ENCODE measurements at places on chromosomes 1 and 21.
A peak's percentile ranks its signal among the peaks of the same experiment; 100 is the strongest.

DNA sequence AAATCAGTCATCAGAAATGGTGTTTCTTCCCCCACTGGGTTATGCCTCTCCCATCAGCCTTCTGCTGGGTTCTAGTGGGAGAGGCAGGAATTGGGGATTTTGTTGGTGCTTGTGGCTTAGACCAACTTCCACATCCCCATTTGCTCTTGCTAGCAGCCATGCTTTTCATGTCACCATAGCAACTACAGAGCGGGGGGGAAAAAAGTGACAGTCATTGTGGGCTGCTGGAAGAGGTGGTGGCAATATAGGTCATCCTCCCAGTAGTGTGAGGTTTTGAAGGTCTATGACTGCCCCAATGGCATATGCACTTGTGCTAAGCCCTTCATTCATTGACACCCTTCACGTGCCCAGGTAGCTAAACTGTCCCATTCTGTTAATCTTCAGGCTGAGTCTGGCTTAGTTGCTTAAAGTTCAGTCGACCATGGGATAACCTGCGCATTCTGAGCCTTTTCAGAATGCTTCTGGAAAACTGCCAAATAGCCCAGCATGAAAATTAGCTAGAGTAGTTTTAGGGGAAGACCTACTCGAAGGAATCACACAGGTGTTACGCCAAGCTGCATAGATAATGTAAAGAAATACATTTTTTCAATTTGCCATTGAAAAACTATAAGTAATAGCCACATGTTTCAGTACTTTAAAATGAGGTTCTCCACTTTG lies 53.7 kb upstream of the ZNF326 start:
- no peak for DNase-seq

GRCh38 chr1:29802181-29803068 lies 566.1 kb downstream of the PTPRU start:
- no peak for DNase-seq

GRCh38 chr1:111563619-111564018 lies 56.0 kb upstream of the RAP1A start:
- DNase-seq, result no peak

DNA sequence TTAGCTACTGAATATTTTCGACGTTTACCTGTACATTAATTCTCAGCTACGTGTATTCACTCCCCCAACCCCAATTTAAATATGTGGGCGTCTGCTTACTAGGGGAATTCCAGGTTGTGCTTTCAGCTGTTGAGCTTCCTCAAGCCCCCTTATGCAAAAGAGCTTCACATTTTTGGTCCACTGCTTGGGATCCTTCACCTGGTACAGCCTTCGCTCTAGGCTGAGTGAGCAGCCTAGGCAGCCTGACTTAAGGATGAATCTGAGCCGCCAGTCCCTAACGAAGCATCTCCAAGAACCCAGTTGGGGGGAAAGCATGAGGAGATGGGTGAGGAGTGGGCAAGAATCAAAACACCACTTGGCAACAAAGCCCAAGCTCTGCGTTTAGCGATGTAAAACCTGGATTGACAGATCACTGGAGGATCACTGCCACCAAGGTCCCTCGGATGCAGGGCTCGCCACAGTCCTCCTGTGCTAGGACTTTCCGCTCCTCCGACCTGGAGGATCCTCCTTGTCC lies 674 bp downstream of the BCL10 start:
- no peak for DNase-seq

DNA sequence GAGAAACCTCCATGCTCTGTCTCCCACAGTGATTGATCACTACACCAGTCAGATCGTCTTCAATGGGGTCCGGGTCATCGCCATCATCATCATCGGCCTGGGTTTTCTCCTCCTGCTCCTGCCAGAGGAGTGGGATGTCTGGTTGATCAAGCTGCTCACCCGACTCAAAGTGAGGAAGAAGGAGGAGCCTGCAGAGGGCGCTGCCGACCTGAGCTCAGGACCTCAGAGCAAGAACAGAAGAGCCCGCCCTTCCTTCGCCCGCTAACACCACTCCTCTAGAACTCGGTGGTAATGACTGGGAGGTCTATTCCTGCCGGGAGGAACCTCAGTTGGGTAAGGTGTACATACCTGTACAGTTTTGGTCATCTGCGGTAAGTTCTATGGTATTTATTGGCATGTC lies 50.3 kb upstream of the COA6 start:
- DNase-seq, result peak; percentile 81

- DNase-seq, result peak; percentile 48
Measured at GRCh38 chr1:228438266-228438665, 21.6 kb upstream of the TRIM17 start.

- no peak for DNase-seq
Measured at GRCh38 chr1:180837020-180837419, 75.7 kb upstream of the KIAA1614 start.

GRCh38 chr1:210815641-210816550 lies 318.1 kb downstream of the KCNH1 start:
- no peak for DNase-seq

GRCh38 chr1:100360790-100361510 lies 8.6 kb downstream of the CDC14A start:
- DNase-seq, result no peak

- no peak for DNase-seq
Measured at GRCh38 chr1:218274511-218274910, 10.6 kb upstream of the RRP15 start.

DNA sequence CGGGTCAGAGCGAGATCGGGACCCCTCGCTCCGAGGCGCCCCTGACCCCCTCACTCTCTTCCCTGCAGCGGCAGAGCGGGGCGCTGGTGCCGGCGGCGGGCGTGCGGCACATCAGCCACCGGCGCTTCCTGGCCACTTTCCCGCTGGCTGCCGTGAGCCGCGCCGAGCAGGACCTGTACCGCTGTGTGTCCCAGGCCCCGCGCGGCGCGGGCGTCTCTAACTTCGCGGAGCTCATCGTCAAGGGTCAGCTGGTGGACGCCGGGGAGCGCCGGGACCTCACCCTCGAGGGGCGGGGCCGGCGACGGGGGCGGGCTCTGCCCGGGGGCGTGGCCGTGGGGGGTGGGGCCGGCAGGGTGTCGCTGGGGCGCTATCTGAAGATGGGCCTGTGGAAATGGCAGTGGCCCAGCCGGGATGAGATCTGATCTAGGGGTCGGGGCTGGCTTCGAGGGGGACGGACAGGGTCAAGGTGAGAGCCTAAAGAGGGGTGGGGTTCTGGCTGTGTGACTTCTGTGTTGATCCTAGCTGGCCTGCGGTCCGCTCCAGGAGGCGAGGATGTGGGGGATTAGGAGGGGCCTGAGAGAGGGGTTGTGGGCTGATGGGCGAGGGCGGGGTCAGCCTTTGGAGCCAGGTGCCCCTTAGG lies 23.6 kb downstream of the PTPRU start:
- DNase-seq, result peak; percentile 81

GRCh38 chr1:43651188-43651587 lies 1.2 kb downstream of the KDM4A start:
- no peak for DNase-seq

GRCh38 chr1:54105736-54106269 lies 47.0 kb downstream of the CDCP2 start:
- no peak for DNase-seq

- peak; percentile 100 for DNase-seq
Measured at GRCh38 chr1:6579374-6580118, at the start of gene ZBTB48. Gene ZBTB48 (plus strand): TSS chr1:6579994. CDS start chr1:6580610, 616 bp downstream.

- peak; percentile 84 for DNase-seq
Measured at GRCh38 chr1:178724728-178725465, at the start of gene RALGPS2. Gene RALGPS2 (plus strand): TSS chr1:178725244. CDS start chr1:178776765, 51,521 bp downstream.

DNA sequence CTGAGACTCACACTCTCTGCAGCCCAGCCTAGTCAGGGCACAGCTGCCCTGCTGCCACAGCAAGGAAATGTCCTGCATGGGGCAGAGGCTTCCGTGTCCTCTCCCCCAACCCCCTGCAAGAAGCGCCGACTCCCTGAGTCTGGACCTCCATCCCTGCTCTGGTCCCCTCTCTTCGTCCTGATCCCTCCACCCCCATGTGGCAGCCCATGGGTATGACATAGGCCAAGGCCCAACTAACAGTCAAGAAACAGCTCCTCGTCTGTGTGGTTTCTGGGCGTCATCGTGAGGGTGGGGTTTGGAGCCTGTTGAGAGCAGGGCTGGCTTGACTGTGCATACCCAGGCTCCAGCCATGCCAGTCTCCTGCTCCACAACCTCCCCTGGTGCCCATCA lies 19.5 kb downstream of the FAAH start:
- no peak for DNase-seq

- no peak for DNase-seq
Measured at GRCh38 chr1:87089823-87090222, 175.4 kb downstream of the HS2ST1 start.

DNA sequence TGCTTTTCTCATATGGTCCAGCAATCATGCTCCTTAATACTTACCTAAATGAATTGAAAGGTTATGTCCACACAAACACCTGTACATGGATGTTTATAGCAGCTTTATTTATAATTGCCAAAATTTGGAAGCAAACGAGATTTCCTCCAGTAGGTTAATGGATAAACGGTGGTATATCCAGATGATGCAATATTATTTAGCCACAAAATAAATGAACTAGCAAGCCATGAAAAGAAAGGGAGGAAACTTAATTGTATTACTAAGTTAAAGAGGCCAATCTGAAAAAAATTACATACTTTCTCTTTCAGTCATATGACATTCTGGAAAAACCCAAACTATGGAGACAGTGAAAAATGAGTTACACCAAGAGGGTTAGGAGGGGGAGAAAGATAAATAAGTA lies 76.3 kb upstream of the LRRC7 start:
- DNase-seq, result no peak

DNA sequence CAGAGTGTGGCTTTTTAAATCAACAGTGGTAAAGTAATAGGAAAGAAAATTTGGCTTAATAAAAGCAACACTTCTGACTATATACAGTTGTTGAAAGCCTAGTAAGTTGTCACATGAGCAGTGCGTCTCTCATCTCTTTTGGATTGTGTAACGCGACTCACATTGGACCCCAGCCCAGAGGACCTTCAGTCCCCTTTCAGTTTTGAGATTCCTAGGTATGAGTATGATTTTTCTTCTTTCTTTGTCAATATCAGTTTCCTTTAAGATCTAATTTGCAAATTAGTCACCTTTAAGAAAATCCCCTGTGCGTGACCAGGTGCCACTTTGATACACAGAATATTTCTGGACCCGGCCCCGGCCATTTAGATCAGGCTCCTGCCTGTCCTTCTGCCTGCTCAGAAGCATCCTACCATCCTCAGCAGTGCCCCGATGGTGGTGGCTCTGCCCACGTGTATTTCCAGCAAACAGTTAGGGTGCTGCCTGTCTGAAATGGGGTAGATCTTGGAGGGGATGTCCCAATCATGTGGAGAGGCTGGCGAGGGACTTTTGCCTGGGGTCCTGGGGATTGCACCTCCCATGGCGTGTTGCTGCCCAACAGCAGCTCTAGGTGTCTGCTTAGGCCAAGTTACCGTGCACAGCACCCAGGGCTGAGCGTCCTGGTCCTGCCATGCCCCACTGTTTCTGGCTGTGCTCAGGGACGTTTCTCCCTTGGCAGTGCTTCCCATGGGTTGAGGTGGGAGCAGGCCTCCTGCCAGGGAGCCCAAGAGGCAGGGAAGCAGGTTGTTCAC lies 21.1 kb downstream of the SNAP47 start:
- DNase-seq, result no peak

- DNase-seq, result no peak
Measured at GRCh38 chr1:26003756-26004155, 5.9 kb upstream of the PAFAH2 start.

DNA sequence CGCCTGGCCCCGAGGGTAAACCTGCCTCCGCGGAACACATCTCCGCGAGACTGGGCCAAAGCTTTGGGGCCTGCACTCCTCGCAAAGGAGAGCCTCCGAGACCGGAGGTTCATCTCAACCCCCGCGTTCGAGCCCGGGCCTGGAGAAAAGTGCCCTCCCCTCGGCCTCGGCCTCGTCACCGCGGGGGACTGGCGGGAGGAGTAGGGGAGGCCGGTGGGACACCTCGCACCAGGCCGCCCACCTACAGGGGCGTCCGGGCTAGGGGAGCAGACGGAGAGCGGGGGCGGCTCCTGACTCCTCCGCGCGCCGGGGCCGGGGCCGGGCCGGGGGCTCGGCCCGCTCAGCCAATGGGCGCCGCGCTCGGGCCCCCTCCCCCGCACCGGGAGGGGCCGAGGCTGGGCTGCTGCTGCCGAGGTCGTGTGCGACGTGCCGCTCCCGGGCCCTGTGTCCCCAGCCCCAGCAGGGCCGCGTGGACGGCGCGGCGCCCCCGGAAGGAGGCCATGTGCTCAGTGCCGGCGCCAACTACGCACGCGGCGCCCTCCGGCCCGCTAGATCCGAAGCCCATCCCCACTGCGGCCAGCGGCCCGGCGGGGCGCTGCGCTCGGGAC lies 684 bp downstream of the SLC2A1 start:
- DNase-seq, result peak; percentile 86

GRCh38 chr1:89023026-89023425 lies 360 bp upstream of the GBP3 start:
- no peak for DNase-seq

DNA sequence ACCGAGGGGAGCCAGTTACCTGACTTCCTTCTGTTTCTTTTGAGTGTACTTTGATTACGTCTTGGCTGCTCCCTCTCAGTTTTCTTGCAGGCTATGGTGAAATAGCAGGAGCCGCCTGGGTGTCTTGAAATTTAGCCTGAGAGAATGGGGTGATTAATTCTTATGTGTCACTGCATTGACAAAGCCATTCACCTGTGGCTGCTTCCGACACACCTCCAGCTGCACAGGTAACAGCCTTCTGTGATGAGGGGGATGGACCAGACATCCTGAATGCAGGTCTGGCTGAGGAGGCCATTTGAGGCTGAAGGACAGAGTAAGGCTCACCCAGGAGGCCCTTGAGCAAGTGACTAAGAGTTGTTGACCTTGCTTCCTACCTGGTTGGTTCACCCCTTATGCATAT lies 16.5 kb downstream of the CACNA1E start:
- DNase-seq, result no peak

DNA sequence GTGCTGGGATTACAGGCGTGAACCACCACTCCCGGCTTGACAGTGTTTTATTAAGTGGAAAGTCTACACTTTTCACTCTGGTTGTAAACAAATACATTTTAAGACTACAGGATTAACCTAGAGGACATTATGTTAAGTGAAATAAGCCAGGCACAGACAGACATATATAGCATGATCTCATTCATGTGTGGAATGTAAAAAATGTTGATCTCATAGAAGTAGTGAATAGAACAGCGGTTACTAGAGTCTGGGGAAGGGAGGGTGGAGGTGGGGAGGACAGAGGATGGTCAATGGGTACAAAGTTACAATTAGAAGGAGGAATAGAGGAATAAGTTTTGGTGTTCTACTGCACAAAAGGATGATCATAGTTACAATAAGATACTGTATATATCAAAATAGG lies 16.9 kb downstream of the CTH start:
- no peak for DNase-seq

DNA sequence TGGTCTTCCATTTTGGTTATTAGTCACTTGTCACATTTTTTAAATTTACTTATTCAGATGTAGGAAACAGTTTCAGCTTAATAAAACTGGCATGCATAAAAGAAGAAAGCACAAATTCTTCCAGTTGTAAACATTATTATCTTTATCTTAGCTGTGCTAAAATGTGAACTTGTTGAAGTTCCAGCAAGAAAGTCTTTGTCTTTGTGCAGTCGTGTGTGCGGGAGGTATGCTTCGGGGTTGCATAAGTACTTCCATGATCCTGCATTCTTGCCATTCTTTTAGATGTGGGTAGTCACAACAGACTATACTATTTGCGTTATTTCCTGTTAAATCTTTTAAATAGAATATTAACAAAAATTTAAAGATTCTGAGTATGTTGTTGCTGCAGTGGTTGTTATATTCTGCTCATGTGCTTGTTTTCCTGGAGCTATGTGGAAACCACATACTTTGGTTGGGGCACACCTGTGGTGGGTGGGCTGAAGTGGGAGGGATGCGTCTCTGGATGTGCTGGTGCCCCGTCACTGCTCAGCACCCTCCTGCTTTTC lies 49.9 kb downstream of the CBS start:
- DNase-seq, result peak; percentile 11

Data from posterior vena cava (tissue), 2 donors.